Diencephalon (tissue), 1 donor: ENCODE measurements at places on chromosomes 3 and 15. TPM values are rescaled to one million over a fixed set of nuclear protein-coding genes. Genes with fewer than 3 reads are reported as not detected.

OR5K2 gene
- not detected for total RNA-seq

IL12A gene
- 1.4 TPM for total RNA-seq

CFAP92 gene
- 6.5 TPM for total RNA-seq

STRA6 gene
- total RNA-seq, result 6.7 TPM

GASK1A gene
- 9.9 TPM for total RNA-seq

GUCA1C gene
- total RNA-seq, result not detected
